Stromal cell of bone marrow (primary cell): ENCODE measurements at places on chromosomes 7 and 10.

GRCh38 chr10:26978519-26978918, 117.8 kb upstream of the ABI1 start:
- no peak for DNase-seq

- DNase-seq = no peak
Observed at GRCh38 chr7:137948083-137948844, 53.6 kb downstream of the CREB3L2 start.

DNA sequence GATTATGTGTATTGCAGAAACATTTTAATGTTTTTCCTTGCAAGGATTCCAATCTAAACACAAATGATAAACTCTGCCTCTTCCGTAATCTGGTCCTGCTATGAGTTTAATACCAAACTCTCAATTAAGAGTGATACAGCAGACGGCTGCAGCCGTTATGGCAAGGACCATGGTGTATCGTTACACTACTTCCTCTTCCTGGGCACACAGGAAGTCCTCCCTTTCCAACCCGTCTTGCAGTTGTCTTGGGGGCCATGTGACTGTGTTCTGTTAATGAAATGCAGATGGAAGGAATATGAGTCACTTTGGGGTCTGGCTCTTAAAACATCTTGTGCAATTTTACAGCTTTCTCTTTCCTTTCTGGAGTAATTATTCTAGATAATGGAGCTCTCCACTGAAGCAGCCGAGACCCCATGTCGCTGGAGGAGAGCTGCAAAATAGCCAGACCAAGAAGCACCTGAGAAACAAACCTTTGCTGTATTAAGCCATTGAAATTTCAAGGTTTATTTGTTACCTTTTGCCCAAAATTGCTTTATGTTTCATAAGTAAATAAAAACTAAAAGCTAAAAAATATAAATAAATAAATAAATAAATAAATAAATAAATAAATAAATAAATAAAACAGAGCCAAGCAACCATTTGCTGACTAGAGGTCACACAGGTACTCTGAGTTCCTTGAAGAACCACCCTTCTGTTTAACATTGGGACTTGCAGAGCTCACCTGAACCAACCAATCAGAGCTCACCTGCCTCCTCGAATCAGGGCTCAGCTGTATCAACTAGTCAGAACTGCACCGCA, 74.7 kb downstream of the FRMPD2 start:
- DNase-seq = peak; percentile 48

- DNase-seq = peak; percentile 78
Observed at GRCh38 chr10:3090914-3091787, 23.8 kb downstream of the PFKP start.

DNA sequence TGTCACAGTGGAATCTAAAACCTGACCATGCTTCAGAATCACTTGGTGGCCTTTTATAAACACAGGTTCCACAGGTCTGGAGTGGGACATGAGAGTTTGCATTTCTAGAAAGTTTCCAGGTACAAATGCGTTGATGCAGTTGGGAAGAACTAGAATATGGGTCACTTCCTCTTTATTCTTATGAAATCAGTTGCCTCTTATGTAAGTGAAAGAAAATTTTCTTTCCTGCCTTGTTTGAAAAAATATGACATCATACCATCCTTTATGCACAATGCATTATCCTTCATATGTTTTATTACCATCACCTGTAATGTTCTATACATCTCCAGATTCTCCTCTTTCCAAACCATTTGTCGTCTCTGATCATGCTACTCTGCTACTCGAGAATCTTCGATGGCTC, 44.0 kb downstream of the PLXNA4 start:
- DNase-seq = no peak

DNA sequence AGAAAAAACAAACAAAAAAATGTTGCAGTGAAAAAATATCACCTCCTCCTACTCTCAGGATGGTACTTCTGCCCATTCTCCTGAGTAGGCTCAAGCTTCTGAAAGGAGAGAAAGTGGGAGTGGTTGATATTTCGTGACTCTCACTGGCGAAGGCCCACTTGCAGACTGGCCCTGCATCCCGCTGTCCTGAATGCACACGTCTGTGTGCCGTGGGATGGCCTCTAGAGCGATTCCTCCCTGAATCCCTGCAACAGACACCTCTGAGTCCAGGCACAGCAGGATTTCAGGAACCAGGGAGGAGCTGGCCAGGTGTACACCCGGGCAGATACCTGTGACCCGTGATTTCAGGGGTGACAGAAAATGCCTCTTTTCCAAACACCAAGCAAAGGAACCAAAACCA, 319.2 kb downstream of the DPP6 start:
- no peak for DNase-seq
